ENCODE measurements at places on chromosomes 7 and 10. TPM values are rescaled to one million over a fixed set of nuclear protein-coding genes. Genes with fewer than 3 reads are reported as not detected.

Gene DOCK1
- 29.9 TPM for total RNA-seq

Gene TRIM73
- total RNA-seq: 7.1 TPM

Gene MCM10
- 1.3 TPM for total RNA-seq

Gene PKD2L1
- total RNA-seq: not detected

Gene GNA12
- total RNA-seq: 50.9 TPM
